ENCODE measurements at places on chromosomes 7 and 10.

GRCh38 chr10:95303535-95303934 lies 12.7 kb upstream of the PDLIM1 start:
- DNase-seq, result peak; percentile 67

- DNase-seq, result no peak
Measured at GRCh38 chr7:157876469-157877285, 539.9 kb downstream of the DNAJB6 start.

- DNase-seq, result no peak
Measured at GRCh38 chr10:105140600-105140999, 499.5 kb downstream of the SORCS3 start.

DNA sequence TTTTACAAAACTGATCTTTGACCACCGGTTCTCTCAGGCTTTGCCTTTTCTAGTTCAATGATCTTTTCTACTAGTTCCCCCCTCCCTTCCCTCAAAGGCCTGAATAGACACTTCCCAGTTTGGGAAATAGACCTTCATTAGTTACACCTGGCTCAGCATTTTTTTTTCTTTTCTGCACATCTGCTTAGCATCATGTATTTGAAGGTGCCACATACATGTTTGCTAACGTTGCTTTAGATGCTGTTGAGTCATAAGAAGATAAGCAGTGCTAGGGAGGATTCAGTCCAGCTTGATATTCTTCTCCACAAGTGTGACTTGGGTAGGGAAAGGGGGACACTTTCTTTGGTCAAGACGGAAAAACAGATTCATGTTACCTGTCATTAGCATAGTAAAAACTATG lies 78.3 kb downstream of the BICC1 start:
- DNase-seq, result no peak

DNA sequence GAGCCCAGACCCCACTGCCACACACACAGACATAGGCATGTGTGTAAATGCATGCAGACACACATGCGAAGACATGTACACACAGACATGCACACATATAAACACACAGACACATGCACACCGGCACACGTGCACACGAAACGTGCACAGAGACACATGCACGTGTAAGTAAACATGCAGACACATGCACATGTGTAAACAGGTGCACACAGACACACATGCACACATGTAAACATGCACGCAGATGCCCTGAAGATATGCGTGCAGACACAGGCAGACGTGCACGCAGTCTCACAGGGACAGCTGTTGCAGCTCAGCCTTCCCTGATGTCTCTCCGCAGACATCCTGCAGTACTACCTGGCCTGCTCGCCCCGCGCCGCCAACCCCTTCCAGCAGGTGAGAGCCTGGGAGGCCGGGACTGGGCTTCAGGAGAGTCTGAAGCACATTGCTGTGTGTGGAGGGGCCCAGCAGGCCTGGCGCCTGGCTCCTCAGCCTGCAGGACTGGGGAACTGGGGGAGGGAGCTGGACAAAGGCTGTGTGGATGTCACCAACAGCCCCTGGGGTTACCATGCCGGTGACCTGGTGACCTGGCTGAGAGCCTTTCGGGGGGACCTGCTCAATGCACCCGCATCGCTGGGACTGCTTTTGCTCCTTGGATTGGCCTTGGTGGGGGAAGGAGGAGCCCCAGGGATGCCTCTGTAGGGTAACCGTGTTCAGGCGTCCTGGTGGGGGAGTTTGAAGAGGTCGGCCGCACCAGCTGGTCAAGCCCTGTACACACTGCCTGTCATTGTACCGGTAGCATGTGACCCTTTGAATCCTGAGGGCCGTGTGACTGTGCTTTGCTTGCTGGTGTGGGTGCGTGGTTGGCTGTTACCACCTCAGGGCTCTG lies 20.3 kb downstream of the TTYH3 start:
- DNase-seq, result no peak

DNA sequence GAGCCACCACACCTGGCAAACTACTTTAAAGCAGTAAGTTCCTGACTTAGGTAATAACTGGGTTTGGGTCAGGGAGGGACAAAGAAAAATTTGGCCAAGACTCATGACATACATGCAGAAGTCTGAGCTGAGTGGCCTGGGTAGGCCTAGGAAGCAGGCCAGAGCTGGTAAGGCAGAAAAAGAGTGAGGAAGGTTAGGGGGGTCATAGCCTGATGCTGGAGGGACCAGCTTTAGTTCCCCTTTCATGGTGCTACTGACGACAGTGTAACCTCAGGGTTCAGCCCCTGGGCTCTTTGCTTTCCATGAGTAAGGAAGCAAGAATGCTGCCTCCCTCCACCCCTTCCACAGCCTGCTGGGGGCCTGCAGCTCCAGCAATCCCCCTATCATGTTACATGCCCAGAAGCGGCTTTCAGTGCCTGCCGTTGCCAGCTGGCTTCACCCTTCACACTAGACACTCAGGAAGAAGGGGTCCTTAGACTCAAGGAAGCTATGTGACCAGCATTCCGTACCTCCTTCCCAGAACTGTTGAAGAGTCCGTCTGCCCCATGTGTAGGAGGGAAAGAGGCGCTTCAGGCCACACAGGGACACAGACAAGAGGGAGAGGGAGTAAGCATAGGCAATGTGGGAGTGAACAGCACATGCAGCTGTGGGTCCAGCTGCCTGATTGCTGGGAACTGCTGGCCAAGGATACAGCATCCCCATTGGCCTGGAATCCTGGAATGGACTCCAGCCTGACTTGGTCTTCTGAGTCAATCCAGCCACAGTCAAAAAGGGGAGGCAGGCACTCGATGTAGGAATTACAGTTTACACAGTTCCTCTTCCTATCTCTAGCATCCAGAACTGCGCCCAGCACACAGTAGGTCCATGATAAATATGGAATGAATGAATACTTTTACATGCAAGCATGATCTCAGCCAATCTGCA lies 4.1 kb upstream of the PLAU start:
- peak; percentile 97 for DNase-seq

- DNase-seq, result no peak
Measured at GRCh38 chr10:3136336-3136735, 36.2 kb downstream of the PITRM1 start.

- DNase-seq, result no peak
Measured at GRCh38 chr10:110829721-110830410, 41.9 kb upstream of the PDCD4 start.

DNA sequence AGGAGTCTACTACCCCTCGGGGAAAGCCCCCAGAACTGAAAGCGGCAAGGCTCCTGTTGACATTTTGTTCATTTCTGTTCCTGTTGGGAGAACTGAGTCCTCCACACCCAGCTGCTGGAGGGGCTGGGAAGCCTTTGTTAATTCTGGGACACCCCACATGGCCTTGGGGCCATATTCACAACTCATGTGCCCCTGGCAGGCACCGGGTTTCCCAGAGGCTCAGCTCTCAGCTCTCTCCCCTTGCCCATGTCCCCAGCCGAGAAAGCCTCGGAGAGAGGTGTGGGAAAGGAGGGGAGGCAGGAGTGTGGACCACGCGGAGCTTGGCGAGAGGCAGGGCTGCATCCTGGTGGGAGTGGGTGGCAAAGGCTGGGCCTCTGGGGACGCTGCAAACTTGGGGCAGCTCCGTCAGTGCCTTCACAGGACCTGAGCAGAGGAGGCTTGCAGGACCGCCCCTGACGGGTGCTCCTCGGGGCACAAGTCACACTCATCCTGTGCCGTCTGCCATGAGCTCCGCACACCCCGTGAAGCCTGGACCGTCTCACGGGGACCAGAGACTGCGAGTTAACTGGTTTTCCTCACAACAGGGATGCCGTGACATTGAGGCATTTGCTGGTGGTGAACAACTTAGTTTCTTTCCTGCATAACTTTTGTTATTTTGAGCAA lies 140.9 kb downstream of the DNAJB6 start:
- no peak for DNase-seq

- peak; percentile 55 for DNase-seq
Measured at GRCh38 chr7:101363734-101364374, 1.2 kb downstream of the COL26A1 start.

DNA sequence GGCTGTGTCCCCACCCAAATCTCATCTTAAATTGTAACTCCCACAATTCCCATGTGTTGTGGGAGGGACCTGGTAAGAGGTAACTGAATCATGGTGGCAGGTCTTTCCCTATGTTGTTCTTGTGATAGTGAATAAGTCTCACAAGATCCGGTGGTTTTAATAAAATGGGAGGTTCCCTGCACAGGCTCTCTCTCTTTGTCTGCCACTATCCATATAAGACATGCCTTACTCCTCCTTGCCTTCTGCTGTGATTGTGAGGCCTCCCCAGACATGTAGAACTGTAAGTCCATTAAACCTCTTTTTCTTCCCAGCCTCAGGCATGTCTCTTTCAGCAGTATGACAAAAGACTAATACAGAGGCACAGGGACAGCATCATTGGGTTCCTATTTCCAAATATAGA lies 381.2 kb downstream of the SFMBT2 start:
- no peak for DNase-seq

DNA sequence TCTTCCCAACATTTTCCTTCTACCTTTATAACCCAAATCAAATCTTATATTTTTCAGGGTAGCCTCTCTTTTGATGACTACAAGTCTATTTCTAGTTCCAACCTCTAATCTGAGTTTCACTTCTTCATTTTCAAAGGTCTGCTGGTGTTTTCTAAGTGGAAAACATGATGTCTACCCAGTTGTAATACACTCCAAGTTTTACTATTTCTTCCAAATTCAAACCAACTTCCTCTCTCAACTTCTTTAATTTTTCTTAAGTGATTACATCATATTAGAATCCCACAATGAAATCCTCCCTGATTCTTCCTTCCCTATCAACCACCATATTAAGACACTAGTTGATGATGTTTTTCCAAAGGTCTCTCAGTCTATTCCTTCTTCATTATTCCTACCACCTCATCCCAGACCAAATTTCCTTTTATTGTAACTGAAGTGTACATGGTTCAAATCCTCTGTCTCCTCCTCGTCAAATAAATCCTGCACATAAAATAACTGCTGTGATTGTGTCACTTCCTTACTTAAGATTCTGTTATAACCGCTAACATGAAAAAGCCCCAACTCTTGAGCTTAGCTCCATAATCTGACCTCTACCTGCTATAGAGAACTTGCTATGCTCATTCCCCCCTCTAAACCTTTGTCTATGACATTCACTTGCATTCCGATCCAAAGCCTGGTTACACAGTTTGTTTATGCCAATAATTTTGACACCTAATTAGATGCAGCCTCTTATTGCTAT lies 12.7 kb downstream of the TAS2R38 start:
- no peak for DNase-seq

GRCh38 chr7:91995391-91996105 lies 54.9 kb downstream of the AKAP9 start:
- no peak for DNase-seq

DNA sequence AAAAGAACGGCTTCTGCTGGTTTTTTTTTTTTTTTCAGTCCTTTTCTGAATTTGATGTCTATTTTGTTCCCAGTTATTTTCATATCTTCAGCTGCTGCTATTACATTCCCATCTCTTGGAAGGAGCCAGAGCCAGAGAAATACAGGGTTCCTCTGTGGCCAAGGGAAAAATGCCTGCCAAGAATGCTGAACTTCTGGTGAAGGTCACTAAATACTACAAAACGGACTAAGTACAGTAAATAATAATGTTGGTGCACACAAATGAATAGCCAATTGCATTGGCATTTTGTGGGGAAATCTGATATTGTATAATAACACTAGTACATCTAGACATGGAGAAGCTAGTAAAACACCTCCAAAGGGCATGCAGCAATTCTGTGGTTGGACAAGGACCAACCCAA lies 56.3 kb upstream of the ZEB1 start:
- DNase-seq, result peak; percentile 68

DNA sequence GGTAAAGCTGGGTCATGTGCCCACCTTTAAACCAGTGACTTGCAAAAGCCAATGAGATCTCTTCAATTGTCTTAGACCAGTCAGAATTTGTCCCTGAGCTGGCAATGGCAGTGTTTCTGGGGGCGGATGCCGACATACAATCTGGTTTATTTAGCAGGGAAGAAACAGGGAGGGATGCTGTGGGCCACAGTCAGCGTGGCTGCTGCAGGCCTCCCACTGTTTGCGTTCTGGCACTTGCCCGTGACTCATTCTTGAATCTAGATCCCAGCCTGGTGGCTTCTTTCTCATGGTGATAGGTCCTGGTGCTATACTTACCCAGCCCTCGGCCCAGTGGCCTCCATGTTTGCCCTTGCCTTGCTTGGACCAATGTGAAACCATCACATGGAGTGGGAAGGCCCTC lies 3.1 kb upstream of the CPA1 start:
- DNase-seq, result no peak

DNA sequence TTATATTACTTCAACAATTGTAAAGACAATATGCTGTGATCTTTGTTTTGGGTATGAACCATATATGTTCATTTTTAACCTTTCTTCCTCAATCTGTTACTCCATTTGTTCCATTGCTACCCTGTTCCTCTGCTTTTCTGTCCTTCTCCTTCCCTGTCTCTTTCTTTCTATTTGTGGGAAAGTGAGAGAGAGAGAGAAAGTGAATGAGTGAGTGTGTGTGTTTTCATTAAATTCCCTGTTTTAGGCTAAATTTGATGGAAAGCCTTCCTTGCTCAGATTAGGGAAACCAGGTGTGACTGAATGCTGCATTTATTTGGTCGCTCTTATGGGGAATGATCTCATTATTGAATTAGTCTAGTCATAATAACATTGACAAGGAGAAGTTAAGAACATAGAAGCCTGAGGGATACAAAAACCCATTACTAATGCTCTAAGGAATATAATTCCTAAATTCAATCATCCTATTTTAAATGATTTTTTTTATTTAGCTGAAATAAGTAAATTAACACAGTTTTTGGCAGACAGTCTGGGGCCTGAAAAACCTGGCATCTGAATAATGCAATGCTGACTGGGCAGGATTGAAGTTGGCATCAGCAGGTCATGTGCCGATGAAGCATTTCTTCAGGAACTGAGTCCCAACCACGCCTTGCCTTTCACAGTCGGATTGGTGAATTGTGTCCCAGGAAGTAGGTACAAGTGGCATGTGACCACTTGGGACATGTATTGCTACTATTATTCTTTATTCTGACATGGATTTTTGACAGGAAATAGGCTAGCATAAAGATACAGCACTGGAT lies 117.6 kb upstream of the LRGUK start:
- no peak for DNase-seq

GRCh38 chr7:36633377-36633776 lies 90.9 kb downstream of the AOAH start:
- no peak for DNase-seq

DNA sequence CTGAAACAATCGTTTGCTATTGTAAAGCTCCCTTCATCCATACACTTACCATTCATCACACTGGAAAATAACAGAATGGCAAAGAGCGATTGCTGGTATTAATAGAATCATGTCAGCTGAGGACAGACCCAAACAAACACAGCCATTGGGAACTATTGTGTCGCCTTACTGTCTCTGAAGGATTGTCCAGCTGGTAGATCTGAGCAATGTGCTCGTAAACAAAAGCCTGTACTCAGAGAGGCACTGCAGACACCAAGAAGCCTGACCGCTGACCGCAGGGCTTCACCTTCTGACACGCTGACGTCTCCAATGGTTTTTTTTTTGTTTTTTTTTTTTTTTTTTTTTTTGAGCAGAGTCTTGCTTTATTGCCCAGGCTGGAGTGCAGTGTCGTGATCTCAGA lies 151.0 kb upstream of the FRMD4A start:
- DNase-seq, result no peak

- no peak for DNase-seq
Measured at GRCh38 chr7:128745706-128746105, 6.5 kb downstream of the CALU start.

- no peak for DNase-seq
Measured at GRCh38 chr7:36228039-36228438, 75.0 kb downstream of the EEPD1 start.

Data from fibroblast of skin of right quadriceps (primary cell).